ENCODE measurements at places on chromosomes 4 and X.

- DNase-seq: no peak
Observed at GRCh38 chrX:17164941-17165340, 210.1 kb upstream of the NHS start.

DNA sequence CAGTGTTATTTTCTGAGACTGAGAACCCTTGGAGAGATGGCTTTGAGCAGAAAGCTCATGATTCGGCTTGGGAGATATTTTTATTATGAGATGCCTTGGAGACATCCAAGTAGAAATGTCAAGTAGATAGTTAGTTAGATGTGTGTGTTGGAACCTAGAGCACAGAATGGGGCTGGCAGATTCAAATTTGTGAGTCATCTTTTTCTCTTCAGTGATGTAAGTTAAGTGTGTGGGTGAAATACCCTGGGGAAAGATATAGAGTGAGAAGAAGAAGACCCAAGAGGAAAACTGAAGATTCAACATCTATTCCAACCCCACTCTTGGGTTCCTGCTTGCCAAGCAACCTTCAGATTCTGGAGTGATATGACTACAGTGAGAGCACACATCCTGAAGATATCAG is 580.8 kb upstream of the AMOT start:
- no peak for DNase-seq

DNA sequence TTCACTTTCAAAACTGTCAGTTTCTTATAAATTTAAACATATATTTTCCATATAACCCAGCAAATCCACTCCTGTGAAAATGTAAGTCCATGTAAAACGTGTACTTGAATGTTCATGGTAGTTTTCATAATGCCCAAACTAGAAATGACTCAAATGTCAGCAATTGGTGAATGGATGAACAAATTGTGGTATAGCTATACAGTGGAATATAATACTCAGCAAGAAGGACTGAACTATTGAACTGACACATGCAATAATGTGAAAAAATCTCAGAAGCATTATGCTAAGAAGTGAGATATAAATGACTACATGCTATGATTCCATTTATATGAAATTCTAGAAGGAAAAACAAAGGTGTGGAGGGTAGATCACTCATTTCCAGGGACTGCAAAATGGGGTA is 52.2 kb downstream of the USP53 start:
- no peak for DNase-seq

- peak; percentile 1 for DNase-seq
Observed at GRCh38 chr4:10276152-10276551, 159.6 kb upstream of the WDR1 start.

- DNase-seq: no peak
Observed at GRCh38 chr4:176043838-176044588, 21.6 kb upstream of the WDR17 start.

- no peak for DNase-seq
Observed at GRCh38 chrX:133836561-133836960, 148.8 kb downstream of the GPC3 start.

DNA sequence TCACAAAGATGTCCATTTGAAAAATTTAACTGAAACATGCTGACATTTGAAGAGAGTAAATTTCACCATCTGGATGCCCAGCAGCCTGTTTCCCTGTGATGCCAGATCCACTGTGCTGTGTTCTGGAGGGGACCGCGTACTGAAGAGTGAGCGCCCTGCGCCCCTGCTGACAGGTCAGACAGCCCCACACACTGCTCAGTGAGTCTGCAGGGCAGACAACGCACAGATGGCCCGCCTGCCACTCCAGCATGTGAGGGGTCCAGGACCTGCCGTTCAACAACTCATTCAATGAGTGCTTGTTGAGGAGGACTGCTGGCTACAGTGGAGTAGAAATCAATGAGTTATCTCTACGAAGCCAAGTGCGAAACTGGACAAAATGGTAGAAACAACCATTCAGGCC is 49.2 kb downstream of the FGFRL1 start:
- no peak for DNase-seq

DNA sequence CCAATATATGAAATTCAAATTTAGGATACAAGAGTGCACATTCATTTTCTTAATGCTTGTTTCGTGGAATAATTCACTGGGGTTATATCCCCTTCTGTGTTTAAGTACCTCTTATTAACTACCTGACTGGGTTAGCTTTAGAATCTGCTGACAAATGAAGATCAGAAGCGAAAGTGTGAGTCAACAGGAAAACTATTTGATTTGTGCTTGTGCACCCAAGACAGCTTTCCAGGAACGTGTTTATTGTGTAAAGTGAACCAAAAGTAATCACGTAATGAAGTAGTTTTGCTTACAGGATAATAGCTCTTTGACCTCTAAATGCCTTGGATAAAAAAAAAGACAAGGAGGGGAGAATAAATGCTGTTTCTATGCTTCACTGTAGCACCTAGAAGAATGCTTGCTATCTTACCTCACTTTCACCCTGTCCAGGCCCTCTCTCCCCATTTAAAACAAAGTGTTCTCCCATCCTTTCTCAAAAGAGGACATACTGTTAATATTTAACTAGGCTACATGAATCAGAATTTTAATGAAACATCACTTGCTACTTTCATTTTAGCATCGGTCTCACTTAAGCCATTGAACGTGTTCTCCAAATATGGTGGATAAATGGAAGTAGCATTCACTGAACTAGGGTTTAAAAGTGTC is 141.9 kb downstream of the THOC2 start:
- no peak for DNase-seq

DNA sequence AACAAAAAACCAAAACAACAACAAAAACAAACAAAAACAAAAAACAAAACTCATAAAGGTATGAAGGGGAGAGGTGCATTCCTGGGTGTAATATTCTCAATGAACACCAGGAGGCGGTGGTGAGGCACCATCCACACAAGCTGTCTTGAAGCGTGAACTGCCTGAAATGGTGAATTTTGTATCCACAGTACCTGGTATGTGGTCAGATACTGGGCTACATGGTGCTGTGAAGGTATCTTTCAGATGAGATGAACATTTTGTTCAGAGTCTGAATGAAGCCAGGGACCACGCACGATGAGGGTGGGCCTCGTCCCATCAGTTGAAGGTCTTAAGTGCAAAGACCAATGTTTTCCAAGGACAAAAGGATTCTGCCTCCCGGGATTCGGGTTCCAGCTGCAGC is 58.5 kb downstream of the ASMT start:
- peak; percentile 50 for DNase-seq

DNA sequence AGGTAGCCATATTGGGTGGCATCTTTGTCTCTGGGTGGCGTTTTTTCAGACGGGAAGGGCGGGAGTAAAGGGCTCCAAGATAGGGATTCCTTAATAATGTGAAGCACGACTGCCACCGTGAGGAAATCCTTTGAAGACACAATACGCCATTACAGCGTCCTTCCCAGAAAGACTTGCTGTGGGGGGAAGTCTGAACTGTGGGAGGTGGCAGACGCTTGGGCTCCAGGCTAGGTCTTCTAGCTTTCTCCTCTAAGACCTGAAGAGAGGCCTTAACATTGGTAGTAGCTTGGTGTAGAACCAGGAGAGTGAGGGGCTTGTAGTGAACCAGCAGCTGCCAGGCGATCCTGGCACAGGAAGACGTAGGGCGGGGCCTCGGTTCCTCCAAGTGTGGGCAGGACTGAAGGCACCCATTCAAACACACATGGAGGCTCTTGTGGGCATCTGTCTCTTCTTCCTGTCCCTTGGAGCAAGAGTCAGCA is 197.3 kb downstream of the OR13H1 start:
- DNase-seq: no peak

DNA sequence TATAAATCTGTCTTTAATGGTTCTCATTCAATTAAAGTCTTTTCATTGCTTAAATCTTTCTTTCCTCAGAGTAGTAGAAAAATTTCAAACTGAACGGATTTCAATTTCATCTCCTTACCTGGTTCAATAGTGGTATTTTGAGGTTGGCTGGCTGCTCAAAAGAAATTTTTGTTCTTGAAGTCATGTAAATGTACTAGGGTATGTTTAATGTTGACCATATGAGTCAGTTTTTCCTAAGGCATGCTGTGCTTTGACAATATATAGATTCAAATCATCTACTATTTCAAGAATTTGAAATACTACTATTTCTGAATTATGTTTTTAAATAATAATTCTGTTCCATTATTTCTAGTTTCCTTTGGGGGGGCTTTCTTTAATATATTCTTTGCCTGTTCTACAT is 105.5 kb downstream of the PACRGL start:
- DNase-seq: no peak

DNA sequence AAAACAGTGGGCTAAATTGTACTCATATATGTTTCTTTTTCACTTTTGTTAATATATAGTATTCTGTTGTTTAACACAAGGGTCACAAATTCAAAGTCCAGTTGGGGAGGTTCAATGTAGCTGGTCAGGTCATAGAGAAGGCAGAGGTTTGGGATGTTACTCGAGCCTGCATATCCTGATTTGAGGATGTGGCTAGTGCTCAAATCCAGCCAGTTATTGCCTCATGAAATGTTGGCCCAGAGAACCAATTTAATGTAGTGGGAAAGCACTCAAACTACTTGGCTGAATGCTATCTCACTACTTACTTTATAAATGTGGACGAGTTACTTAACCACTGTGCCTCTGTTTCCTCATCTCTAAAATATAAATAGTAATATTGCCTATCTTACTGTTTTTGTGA is 12.5 kb downstream of the USO1 start:
- no peak for DNase-seq

DNA sequence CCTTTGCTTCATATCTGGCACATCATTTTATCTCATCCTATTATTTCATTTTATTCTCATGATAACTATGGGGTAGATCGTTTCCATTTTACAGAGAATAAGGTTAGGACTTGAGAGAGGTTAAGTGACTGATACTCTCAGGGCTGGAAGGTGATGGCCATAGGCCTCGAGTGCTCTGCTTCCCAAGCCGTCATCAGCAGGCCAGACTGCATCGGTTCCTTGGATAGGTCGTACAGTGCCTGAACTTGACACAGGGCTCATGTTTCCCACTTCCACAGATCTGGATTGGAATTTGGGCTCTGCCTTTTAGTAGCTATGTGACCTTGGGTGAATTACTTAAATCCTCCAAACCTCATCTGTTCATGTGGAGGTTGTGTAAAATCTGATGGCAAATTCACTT is 81.4 kb downstream of the TMEM131L start:
- no peak for DNase-seq

DNA sequence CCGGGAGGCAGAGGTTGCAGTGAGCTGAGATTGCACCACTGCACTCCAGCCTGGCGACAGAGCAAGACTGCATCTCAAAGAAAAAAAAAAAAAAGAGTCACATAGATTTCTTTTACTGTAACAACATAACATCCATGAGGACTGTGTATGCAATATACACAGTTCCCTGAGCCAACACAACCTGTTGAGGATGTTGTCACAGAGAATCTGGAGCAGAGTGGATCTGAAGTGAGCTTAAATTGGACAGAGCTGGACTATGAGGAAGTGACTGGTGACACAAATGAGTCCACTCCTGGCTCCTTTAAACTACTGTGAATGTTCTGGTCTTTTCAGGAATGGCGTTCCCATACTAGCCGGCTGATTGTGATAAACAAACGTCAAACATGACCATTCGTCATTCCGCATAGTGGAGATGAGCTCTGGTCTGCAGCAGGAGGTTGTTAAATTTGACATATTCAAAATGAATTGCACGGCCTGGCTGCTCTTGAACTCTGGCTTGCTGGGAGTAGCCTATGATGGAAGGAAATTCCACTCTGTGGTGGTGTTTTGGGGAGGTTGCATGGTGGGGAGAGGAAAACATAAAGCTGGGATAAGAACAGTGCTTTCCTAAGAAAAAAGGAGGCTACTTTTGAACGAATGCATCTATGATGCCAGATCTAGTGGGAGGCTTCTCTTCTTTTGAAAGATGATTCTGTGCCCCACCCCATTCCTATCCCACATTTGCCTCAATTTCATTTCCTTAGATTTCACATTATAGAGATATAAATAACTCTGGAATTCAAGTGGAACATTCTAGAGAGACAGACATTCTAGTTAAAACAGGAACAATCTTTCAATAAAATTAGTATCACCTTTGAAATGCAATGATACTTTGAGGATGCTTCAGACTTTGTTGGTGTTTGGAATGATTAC is 149.5 kb downstream of the SHROOM3 start:
- DNase-seq: no peak

- DNase-seq: no peak
Observed at GRCh38 chr4:22695029-22695428, 2.3 kb downstream of the GBA3 start.

GRCh38 chr4:96497621-96498020 is 657.7 kb downstream of the PDHA2 start:
- DNase-seq: no peak

GRCh38 chrX:78595901-78596502 is 63.1 kb downstream of the RTL3 start:
- DNase-seq: no peak

DNA sequence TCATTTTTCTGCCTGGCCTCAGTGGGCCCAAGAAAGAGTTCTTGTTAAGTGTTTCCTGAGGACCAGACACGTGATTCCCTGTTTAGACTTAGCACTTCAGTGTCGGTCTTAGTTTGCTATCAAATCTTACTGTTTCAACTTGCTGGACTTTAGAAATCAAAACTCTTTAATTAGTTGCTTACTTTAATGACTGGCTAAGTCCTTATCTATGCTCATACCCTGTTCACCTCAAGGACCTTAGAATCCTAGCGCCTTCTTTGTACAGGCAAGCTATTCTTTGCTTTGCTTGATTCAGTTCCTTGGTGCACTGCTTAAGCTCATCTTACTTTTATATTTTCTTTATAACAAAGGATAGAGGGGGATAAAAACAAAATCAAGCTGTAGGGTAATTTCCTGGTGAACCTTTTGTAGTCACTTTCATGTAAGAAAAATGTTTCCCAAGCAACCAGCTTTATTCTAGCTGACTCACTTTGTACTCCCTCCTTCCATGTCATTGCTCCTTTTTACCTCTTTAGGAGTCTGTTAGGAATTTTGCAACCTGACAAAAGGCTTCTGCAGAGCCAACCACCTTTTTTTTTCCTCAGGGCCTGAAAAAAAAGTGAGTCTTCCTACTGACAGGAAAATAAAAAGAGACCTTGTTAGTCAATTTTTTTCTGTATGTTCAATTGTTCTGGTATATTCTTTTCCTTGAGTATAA is 14.7 kb downstream of the WDR44 start:
- no peak for DNase-seq

DNA sequence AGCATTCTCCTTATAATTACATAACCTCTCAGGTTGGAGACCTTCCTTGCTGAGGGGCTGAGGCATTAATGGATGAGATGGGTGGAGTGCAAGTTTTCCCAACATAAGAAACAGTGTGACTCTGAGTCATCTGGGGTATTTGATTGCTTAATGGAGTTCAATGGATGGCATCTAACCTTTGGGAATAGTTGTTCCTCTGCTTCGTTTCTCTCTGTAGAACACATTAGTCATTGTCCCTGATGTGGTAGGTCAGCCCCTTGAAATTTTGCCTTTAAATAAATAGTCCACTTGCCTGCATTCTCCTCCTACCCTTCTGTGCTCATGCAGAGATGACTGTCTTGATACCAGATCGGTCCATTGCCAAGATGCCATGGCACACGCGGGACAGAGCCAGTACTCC is 38.6 kb downstream of the SLITRK2 start:
- DNase-seq: no peak

Measured in suppressor macrophage (primary cell).